Activated naive CD4-positive, alpha-beta T cell (primary cell): ENCODE measurements at places on chromosomes 2 and 18.

DNA sequence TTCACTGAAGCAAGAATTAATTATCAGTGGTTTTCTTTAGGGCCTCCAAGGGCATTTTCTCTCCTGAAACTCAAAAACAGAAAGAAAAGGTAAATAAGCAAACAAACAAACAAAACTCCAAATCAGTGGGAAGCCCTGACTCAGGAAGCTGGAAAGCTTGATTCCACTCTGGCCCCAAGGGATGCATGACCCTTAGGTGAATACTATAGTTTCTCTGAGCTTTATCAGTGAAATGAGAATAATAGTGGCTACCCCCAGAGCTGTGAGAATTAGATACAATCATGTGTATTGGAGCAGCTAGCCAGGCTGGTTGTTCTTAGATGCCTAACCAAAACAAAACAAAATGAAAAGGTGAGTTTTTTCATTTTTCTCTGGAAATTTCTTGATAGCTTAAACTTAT, 585.1 kb downstream of the CNTNAP5 start:
- DNase-seq = no peak

DNA sequence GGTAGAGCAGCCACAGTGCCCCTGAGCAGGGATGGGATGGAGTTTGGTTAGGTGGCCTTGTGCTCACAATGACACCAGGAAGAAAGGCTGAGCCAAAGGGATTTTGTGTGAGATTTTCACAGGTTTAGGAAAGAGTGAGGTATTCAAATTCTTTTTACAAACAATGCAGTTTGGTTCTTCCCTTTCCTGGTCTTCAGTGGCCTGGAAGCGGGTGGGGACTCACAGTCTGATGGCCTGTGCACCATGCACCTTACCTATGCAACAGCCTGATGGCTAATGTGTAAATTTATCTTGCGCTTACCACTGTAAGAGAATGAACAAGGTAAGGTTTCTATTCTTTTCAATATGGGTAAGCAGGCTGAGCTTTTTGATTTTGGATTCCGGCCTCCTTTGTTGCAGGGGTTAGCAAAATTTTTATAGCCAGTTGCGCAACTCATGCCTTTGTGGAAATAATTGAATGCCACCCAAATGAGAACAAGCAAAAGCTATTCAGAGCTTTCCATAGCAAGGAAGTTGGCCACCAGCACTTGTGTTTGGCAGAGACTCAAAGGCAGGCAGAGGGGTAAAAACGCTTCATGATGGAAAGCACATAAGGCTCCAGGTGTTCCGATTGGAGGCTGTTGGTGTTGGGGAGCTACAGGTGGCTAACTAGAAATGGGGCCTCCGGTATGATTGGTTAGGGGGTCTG, 23.8 kb upstream of the IL1R2 start:
- DNase-seq = no peak

- no peak for DNase-seq
Measured at GRCh38 chr2:171478345-171478744, 43.9 kb upstream of the CYBRD1 start.

DNA sequence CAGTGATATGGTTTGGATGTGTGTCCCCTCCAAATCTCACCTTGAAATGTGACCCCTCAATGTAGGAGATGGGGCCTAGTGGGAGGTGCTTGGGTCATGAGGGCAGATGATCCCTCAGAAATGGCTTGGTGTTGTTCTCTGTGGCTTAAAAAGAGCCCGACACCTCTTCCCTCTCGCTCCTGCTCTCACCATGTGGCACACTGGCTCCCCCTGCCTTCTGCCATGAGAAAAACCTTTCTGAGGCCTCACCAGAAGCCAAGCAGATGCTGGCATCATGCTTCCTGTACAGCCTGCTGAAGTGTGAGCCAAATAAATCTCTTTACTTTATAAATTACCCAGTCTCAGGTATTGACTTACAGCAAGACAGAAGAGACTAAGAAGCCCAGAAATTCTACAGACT, 357.1 kb downstream of the NRXN1 start:
- no peak for DNase-seq

GRCh38 chr18:64566456-64566855, 417.6 kb upstream of the LINC00305 start:
- DNase-seq = no peak

GRCh38 chr2:224796695-224797305, 80.6 kb upstream of the CCDC195 start:
- no peak for DNase-seq
